ENCODE measurements at places on chromosomes 13 and 19. TPM values are rescaled to one million over a fixed set of nuclear protein-coding genes. Genes with fewer than 3 reads are reported as not detected.
A peak's percentile ranks its signal among the peaks of the same experiment; 100 is the strongest.

ZNF846 gene
- 3.1 TPM for total RNA-seq

CLDN10 gene
- total RNA-seq = not detected

SLITRK6 gene
- total RNA-seq = not detected

CASP14 gene
- not detected for total RNA-seq

DNA sequence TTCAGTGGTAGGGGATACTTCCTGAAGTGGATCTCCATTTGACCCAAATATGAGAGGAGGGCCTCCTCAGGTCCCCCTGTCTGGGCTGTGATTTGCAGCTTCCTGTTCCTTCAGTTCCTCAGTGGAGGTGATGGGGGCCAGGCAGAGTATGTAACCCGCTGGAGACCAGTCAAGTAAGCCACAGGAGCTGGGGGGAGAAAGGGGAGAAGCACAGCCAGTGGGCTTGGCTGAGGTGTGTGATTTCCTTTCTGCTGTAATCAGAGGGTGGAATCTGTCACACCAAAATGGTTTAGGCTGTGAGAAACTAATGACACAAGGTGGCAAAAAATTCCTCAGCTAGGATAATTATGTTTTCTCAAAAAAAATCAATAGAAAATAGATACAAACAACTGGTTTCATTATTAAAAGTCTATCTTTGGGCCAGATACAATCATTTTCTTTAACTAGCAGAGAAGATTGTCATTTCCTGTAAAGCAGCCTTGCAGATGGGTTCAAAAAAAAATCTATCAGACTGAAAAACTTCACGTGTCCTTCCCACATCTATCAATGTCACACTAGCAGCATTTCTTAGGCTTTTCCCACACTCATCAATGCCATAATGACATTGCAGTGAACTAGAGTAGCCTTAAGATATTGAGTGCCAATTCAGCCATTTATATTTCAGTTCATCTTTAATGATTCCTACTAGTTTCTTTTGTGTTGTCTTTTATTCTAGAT lies 1660.3 kb downstream of the EFNB2 start:
- no peak for DNase-seq

DNA sequence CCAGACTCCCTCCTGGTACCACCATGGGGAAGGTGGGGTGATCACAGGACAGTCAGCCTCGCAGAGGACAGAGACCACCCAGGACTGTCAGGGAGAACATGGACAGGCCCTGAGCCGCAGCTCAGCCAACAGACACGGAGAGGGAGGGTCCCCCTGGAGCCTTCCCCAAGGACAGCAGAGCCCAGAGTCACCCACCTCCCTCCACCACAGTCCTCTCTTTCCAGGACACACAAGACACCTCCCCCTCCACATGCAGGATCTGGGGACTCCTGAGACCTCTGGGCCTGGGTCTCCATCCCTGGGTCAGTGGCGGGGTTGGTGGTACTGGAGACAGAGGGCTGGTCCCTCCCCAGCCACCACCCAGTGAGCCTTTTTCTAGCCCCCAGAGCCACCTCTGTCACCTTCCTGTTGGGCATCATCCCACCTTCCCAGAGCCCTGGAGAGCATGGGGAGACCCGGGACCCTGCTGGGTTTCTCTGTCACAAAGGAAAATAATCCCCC lies 505 bp upstream of the CEACAM5 start:
- DNase-seq = no peak

DNA sequence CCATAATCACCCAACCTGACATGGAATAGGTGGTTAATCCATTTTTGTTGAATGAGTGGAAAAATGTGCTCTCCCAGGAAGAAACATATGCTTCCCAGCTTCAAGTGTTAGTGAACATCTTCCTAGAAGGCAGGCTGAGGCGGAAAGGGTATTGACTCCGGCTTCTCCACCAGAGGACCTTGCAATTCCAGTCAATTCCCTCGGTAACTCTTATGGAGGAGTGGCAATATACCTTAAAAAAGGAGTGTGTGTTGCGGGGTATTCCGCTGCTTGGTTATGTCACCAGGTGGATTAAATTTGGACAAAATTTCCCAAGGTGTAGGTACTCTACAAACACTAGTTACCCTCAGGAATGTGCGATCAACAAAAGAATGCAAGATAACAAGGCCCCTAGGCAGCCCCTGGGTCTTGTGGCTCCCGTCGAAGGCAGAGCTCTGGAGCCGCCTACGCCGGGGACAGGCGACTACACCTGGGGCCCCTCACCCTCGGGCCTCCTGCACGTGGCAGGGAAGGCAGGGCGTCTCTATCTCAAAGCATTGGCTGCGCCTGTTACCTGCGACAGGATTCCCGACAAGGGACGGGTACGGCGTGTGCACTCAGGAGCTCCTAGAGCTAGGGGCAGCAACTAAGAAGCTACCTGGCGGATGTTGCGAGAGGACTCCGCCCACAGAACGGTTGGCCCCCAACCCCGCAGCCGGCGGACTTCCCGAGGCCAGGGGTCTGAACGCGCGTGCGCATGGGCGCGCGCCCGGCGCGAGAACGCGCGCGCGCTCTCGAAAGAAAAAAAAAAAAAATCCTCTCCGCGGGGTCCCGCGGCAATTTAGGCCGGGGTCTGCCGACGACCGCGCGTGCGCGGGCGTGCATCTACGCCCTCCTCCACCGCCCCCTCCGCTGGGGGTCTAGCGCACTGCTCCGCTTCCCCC lies at the start of gene WDR87:
Gene WDR87 (minus strand): TSS at position 649 of the 923 bp plus-strand sequence. CDS start 8,355 bp downstream, outside the sequence.
- DNase-seq = peak; percentile 27

DNA sequence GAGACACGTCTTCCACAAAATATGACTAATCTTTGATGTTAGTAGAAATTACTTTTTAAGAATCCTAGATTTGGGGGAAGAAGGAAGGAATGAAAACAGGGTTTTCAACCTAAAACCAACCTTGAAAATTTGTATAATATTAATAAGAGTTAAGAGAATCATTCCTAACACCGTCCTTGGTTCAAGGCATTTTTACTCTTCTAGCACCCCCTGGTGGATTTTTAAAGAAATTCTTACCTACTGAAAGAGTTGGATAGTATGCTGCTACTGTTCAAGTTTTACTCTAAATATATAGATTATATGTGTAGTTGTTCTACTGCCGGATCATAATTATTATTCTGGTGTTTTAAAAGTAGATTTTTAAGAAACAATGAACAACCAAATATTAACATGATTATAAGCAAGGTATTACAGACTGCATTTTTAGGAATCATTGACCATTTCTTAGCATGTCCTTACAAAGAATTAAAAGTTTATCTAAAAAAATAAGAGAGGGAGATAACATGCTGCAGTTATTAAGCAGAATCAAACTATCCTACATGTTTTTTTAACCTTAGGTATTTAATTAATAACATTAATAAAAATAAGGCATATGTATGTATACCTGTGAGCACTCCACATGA lies 7.4 kb upstream of the SLITRK6 start:
- no peak for DNase-seq

DNA sequence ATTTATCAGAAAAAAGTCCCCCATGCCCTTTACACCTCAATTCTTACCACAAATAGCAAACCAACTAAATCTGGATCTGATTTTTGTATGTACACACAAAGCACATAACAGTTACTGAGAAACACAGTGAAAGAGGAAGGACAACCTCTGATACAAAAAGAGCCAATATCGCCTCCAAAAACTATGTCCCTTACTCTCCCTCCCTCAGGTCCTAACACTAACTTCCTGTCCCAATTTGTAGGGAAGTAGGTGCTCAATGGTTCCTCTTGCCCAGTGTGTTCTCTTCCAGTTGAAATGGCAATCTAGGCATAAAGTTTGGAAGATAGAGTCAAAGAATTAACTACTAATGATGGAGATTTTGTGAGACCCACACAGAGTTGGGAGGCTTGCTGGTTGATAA lies 15.8 kb upstream of the FPR3 start:
- DNase-seq = no peak

DNA sequence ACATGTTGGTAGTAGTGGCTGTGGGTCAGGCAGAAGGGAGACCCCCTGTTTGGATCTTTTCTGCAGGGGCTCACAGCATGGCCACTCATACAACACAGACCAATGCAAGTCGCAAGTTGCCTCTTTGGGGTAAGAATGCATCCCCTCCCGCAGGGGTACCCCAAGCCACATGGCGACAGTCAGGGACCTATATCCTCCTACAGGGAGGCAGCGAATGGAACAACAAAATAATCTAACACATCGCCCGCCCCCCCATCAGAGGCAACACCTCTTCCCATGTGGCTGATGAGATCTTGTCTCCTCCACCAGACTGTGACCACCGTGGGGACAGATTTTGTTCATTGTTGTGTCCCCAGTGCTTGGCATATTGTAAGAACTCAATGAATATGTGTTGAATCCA lies 40.7 kb upstream of the PNMA8B start:
- DNase-seq = no peak

GRCh38 chr13:94315188-94315587 lies 164.3 kb downstream of the DCT start:
- no peak for DNase-seq

- no peak for DNase-seq
These were observed 100.2 kb downstream of the ZIC5 start for GRCh38 chr13:99871249-99871898.

IRGC gene
- not detected for total RNA-seq

STARD13 gene
- total RNA-seq = 0.14 TPM

SMIM24 gene
- not detected for total RNA-seq

GRCh38 chr13:26411206-26411605 lies 146.3 kb upstream of the WASF3 start:
- DNase-seq = no peak

All from activated T-cell treated with anti-CD3 and anti-CD28 coated beads, Interleukin-2, amount 50 U/mL, for 4 hours (primary cell).